Esophagus squamous epithelium (tissue), 5 donors: ENCODE measurements at places on chromosomes 4 and X. TPM values are rescaled to one million over a fixed set of nuclear protein-coding genes. Genes with fewer than 3 reads are reported as not detected.

LRCH2 gene
- total RNA-seq = 0.44 TPM

TSPAN7 gene
- 39.1 TPM for total RNA-seq

- no peak for DNase-seq
Measured at GRCh38 chr4:69830560-69831269, 29.2 kb downstream of the SULT1E1 start.

VEGFC gene
- 3.8 TPM for total RNA-seq

IBSP gene
- total RNA-seq = not detected

DNA sequence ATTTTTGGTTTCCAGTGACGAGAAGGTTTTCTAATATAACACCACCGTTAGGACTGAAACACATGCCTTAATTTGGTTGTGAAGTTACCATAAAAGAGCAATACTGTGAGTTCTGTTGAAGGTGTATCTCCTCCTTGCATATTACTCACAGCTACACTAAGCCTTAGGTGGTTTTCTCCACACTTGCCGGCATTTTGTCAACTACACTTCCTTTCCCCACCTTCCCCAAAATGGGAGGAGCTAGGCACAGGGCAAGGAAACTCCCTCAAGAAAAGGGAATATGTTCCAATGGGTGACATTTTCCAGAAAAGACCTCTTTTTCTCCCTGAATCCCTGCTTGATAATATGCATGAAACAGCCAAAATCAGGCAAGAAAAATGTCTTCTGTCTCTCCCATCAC is 44.8 kb downstream of the RELL1 start:
- no peak for DNase-seq

GABRG1 gene
- not detected for total RNA-seq
